ENCODE measurements at places on chromosomes 2 and 18.
A peak's percentile ranks its signal among the peaks of the same experiment; 100 is the strongest.

DNA sequence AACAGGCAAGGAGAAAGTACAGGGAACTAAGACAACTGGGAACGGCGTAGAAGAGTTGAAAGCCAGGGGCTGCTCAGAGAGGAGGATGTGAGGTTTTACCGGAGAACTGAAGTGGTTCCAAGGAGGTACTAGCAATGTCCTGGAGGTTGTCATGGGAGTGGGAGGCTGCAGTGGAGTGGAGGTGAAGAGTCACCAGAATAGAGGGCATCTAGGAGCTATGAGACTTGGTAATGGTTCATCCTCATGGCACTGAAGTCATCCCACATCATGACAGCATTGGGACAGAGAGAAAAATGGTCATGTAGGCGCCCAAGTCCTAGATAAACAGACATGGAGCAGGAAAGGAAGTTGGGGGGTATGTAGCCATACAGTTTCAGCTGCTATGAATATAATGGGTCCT, 26.3 kb downstream of the MRPL33 start:
- DNase-seq = no peak

GRCh38 chr2:81872006-81872405, 1567.5 kb upstream of the LRRTM1 start:
- DNase-seq = no peak

- DNase-seq = no peak
Observed at GRCh38 chr2:14747447-14747846, 114.9 kb downstream of the LRATD1 start.

GRCh38 chr2:13660231-13660630, 943.5 kb downstream of the TRIB2 start:
- no peak for DNase-seq

DNA sequence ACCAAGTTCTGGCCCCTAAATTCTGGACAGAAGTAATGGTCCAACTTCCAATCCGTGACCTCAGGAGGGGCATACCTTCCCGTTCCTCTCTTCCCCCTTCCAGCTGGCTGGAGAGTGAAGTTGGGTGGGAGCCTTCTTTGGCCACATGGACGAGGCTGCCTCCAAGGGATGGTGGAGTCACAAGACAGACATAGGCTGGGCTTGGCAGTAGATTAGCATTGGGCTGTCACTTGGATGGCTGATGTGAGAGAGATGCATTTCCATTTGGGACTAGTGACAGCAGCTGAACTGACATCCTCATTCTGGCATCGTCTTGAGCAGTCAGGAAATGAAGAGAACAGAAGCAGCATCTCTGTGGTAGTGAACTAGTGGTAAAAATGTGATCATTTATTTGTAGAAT, 12.6 kb downstream of the NT5DC4 start:
- DNase-seq = no peak

GRCh38 chr2:189285349-189285748, 105.8 kb upstream of the COL5A2 start:
- DNase-seq = no peak

DNA sequence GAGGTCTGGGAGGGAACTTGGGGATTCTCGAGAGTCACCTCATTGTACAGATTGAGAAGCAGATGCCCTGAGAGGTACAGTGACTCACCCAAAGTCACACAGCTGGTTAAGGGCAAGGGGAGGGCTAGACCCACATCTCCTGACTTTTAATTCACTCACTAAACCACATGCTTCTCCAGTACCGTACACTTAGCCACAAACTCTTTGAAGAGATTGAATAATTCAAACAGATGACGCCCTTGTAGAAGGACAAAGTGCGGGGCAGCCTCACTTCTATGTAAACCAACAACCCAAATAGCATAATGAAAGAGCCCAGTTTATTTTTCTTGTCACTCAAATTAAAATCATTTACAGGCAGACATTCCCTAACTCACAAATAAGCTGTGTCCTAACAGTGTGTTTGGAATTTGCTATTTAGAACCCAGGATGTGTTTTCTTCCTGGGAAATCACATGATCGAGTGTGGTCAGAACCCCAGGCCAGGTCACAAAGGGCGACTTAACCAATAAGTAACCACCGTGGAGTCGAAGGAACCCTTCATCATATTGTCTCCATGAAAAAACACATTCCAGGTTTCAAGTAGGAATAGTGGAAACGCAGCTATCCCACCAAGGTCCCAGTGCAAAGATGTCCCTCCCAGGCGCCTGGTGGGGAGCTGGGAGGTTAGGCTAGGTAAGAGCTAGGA, 35.8 kb upstream of the PTPN4 start:
- DNase-seq = no peak

DNA sequence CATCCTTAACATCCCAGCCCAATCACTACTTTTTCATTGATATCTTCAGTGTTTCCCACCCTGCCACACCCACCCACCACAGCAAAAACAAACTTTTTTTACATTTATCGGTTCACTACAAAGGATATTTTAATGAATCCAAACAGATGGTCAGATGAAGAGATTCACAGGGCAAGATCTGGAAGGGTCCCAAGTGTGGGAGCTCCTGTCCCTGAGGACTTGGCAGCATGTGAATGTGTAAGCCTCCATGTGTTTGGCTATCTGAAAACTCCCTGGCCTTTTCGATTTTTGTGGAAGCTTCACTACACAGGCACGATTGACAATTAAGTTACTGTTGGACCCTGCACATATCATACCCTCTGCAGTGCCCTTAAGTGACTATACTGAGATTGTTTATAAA, 48.1 kb upstream of the CRIM1 start:
- no peak for DNase-seq

- DNase-seq = peak; percentile 70
Observed at GRCh38 chr2:71950256-71951082, 197.2 kb downstream of the CYP26B1 start.

- DNase-seq = no peak
Observed at GRCh38 chr2:108367014-108367413, 10.7 kb upstream of the SULT1C4 start.

DNA sequence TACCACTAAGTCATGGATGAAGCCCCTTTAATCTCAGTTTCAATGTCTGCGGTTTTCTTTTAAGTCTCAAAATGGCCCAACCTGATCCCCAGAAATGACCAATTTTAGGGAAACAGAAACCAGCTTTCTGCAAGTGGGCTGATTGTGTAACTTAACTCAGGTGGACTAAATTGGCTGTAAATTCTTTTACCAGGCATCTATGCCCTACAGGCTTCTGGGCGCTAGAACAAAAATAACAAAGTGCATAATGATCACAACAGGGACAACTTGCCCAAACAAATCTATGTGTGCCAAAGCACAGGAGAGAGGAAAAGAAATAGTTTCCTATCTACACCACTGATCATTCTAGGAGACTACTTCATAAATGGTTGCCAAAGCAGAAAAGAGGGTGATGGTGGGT, 112.3 kb upstream of the SETBP1 start:
- no peak for DNase-seq

GRCh38 chr2:221653182-221653581, 81.1 kb upstream of the EPHA4 start:
- no peak for DNase-seq

GRCh38 chr2:26081556-26081955, 47.7 kb downstream of the RAB10 start:
- peak; percentile 54 for DNase-seq

- DNase-seq = peak; percentile 70
Observed at GRCh38 chr2:222903234-222904220, 42.7 kb downstream of the ACSL3 start.

GRCh38 chr2:130767408-130767775, 12.1 kb downstream of the AMER3 start:
- DNase-seq = no peak

GRCh38 chr18:61896757-61897156, 4.0 kb upstream of the RNF152 start:
- no peak for DNase-seq

DNA sequence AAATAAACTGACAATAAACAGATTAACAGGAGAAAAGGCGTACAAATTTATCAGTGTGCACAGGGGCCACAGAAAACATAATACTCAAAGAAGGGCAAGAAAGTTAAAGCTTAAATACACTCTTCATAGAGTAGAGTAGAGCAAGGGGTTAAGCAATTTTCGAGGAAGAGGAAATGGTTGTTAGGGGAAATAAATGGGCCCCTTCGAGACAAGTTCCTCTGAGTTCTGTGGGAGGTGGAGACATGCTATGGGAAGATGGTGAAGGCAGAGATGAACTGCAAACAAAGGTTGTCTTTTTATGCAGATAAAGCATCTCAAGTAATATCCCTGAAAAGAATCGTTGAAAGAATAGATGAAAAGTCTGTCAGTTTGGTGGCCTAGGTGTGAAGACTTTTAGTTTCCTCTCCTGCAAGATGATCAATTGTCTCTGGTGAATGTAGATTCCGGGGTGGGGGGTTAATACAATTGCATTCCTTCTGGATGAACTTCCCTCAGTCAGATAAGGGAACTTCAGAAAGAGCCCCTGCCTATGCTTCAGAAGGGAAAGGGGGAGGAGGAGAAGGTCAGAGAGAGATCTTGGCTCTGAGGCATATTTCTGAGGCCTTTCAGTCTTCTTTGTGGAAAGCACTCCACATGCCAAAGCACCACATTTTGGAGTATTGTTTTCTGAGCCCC, 127.0 kb downstream of the METTL4 start:
- DNase-seq = peak; percentile 42

- DNase-seq = no peak
Observed at GRCh38 chr18:45576931-45577330, 38.3 kb upstream of the SLC14A2 start.

- DNase-seq = no peak
Observed at GRCh38 chr2:50449306-50449705, 582.6 kb downstream of the NRXN1 start.

DNA sequence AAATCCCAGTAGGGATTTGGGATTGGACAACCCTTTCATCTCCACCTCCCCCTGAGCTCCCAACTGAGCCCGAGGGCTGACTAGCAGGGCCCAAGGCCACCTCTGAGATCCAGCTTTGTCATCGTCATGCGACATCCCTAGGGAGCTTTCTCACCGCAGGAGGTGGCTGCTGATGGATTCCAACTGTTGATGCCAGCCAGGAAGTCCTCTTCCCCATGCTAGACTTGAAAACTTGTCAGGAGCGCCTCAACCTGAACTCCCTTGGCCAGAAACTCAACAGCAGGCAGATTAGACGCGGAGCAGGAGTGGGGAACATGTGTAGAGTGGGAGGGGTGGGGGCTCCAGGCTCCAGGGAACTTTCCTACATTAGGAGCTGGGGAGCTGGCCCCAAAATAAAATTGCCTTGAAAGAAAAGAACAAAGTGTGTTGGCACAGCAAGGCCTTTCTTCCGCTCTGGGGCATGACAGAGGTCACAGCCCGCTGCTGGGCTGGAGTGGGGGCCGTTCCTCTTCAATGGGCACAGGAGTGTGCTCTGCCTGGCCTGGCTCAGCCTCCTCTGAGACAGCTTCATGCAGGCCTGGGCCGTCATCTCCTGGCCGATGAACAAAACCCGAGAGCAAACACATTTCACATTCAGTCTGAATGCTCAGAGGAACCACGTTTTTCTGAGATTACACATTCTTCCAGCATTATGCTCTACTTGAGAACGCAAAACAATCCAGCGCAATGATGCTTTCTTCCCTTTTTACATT, 34.5 kb downstream of the EMILIN2 start:
- no peak for DNase-seq

DNA sequence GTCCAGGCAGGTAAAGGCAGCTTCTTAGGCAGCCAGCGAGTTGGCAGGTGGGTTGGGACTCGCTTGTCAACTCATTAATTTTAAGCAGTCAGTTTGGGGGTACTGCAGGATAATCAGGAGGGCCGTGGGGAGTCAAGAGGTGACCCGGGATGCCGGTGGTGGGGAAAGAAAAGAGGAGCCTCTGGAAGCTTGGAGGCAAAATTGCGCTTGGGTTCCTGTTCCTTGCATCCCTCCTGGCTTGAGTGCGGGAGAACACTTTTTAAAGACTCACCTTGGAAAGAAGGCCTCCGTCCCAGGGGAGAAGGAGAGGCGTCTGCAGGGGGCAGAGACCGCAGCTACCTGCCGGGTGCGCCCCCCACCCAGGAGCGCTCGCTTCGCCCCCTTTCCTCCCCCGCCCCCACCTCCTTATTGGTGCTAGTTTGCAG, at the start of gene KCNJ3:
KCNJ3 (plus strand) TSS at position 400 of the 425 bp plus-strand sequence. CDS start 81 bp downstream, outside the sequence.
- no peak for DNase-seq

DNA sequence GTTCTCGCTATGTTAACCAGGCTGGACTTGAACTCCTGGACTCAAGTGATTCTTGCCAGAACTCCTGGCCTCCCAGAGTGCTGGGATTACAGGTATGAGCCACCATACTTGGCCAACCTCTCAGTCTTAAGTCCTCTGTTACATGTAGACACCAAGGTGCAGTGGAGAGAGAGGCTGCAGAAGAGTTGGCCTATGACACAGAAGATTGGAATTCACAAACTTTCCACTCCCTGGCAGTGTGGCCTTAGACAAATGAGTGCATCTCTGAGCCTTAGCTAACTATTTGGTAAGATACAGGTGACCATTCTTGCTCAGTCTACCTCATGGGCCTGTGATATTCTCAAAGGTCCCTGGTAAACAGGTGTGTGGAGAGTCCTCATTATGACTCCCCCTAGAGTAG, 159.7 kb downstream of the MYCN start:
- DNase-seq = no peak

DNA sequence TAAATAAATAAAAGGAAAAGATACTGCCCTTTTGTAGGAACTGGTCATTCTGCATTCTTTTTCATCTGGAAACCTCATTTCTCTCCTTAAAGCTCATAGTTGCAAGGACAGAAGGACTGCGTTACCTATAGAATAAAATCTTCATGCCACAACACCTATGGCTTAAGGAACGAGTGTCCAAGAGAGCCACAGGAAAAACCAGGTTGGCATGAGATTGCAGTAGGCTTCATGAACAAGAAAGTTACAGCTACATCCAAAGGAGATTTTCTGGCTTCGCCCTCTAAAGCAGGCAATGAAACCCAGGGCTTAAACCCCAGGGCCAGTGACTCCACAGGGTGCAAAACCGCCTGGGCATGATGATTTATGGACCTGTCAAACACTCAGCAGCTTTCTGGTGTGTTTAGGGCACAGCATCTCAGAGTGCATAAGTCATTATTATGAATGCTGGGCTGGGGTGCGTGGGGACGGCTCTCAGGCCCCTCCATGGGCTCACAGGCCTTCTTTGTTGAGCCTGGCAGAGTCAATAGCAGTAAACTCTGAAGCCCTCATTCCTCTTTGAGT, 30.7 kb upstream of the PIEZO2 start:
- no peak for DNase-seq

GRCh38 chr2:42602876-42603219, 34.4 kb downstream of the MTA3 start:
- DNase-seq = no peak

- DNase-seq = no peak
Observed at GRCh38 chr2:219912491-219912921, 285.1 kb downstream of the SLC4A3 start.

- DNase-seq = no peak
Observed at GRCh38 chr2:88123164-88123974, 4.5 kb downstream of the FABP1 start.

GRCh38 chr2:222318712-222319585, 20.2 kb upstream of the PAX3 start:
- peak; percentile 63 for DNase-seq
